Urinary bladder (tissue), 4 donors: ENCODE measurements at places on chromosomes 6 and 20. TPM values are rescaled to one million over a fixed set of nuclear protein-coding genes. Genes with fewer than 3 reads are reported as not detected.

GRCh38 chr6:169933251-169933821, 181.9 kb downstream of the ERMARD start:
- no peak for DNase-seq

The DSTN gene
- total RNA-seq: 589 TPM

DNA sequence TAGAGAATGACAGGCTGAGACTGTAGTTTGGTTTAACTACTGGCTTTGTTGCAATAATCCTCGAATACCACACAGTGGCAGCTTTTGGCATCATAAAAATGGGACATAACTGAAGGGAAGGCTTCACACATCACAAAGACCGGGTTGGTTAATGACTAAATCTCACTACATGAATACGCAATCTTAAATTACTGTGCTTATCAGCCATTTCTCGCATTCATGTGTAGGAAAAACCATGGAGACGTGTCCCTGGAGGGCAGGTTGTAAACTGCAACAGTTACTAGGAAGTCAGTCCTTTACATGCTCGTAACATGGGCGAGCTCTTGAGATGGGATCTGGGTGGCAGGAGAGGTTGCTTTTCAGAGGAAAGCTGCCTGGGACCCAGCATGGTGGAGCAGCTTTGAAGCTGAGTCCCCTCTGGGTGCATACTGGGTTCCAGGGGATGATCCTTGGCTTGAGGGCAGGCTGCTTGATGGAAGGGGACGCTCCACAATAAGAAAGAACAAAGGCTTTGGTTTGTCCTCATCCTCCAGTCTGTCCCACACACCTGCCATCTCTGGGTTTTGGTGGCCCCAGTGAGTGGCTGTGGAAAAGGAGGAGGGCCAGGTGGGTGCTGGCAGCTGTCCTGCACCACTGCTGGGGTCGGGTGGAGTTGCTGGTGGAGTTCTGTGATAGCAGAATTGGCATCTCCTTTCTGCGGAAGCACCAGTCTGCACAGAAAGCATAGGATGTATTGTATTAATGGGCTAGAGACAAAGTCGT, 2.1 kb downstream of the RPS21 start:
- DNase-seq: no peak

DNA sequence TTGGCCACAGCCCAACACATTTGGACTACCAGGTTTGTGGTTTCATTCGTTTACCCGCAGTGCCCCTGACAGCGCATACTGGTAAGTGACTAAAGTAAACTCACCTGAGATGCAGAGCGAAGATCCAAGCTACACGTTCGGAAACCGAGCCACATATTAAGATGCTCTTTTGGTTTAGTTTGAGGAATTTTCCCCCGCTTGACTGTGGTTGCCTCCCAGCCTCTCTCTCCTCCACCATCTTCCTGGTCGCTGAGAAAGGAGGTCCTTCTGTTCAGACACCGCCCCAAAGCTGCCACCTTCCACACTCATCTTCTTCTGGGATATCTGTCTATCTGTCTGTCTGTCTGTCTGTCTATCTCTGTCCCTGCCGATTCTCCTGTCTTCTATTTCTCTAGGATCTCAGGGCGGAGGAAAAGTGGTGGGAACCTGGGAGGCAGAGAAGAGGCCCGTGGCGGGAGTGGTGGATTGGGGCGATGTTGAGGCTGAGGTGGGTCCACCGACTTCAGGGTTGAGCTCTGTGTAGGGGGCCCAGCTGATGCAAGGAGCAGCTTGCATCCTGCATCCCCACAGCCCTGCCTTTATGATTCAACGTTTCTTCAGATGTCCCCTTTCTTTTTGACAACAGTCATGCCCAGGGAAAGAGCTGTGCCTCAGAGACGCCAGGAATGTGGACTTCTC, 196.9 kb upstream of the ZNF184 start:
- no peak for DNase-seq

The PARD6B gene
- total RNA-seq: 11.7 TPM

GRCh38 chr6:18432180-18432579, 45.0 kb downstream of the RNF144B start:
- DNase-seq: no peak

The XKR7 gene
- 0.05 TPM for total RNA-seq

GRCh38 chr6:3990692-3991491, 88.0 kb downstream of the FAM217A start:
- DNase-seq: peak; percentile 41

The NDUFAF4 gene
- 31.4 TPM for total RNA-seq

GRCh38 chr20:25570148-25570530, 15.2 kb downstream of the NINL start:
- no peak for DNase-seq

- no peak for DNase-seq
These were observed 64.5 kb upstream of the STX16 start for GRCh38 chr20:58586565-58587093.

- no peak for DNase-seq
These were observed 68.5 kb upstream of the DUSP22 start for GRCh38 chr6:223763-224162.

The ETV7 gene
- 0.79 TPM for total RNA-seq

The FRK gene
- total RNA-seq: 7.3 TPM

DNA sequence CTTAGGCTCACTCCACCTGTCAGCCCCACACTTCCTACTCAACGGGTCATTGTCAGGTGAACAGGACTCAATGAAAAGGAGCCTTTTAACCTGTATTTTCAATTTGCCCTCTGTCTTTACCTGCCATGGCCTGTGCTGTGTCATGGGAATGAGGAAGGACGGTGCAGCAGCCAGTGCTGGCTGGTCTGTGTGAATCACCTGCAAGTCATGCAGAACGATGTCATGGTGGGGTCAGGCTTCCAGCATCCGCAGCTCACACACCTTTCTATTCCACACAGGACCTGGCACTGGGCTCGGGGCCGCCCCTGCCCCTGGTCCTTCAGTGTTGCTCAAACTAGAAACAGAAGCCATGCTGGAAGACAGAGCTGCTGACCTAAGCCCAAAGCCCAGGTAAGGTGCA, 188.7 kb upstream of the GMDS start:
- DNase-seq: peak; percentile 25

DNA sequence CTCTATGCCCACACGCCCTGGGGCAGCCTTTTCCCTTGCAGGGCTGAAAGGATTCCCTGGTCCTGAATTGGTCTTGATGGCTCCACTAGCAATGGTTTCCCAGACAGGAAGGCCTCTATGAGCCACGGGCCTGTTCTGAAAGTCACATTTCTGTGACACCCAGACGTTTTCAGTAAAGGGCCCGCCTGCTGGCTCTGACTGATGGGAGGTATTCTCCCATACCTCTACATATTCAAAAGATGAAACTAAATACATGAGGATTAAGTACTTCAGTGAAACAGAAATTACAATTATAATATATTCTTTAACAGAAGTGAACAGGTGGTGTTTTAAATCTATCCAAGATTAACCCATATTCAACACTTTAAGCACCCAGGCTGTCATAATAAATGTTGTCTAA, 629.8 kb downstream of the CDH26 start:
- DNase-seq: no peak

The KCNK5 gene
- total RNA-seq: 2.3 TPM

DNA sequence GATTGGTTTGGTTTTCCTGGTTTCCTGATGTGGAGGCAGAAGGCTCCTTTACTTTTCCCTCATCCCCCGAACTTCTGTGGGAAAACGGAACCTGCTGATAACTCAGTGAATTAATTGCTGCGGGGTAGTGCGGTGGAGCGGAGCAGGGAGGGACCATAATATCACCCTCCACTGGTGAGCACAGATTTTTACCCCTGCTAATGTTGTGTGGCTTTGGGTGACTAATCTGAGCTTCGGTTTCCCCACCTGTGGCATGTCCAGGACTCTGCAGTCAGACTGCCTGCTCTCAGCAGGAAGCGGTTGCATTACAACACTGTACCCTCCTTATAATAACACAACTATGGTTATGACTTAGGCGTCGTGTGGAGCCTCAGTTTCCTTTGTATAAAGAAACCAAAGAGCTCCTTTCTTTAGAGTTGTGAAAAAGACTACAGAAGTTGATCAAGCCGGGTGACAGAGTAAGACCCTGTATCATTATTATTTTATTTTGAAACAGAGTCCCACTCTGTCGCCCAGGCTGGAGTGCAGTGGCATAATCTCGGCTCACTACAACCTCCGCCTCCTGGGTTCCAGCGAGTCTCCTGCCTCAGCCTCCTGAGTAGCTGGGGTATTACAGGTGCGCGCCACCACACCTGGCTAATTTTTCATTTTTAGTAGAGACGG, 2.2 kb upstream of the ID1 start:
- no peak for DNase-seq

- DNase-seq: no peak
These were observed 87.8 kb upstream of the ARMC2 start for GRCh38 chr6:108760126-108761050.

DNA sequence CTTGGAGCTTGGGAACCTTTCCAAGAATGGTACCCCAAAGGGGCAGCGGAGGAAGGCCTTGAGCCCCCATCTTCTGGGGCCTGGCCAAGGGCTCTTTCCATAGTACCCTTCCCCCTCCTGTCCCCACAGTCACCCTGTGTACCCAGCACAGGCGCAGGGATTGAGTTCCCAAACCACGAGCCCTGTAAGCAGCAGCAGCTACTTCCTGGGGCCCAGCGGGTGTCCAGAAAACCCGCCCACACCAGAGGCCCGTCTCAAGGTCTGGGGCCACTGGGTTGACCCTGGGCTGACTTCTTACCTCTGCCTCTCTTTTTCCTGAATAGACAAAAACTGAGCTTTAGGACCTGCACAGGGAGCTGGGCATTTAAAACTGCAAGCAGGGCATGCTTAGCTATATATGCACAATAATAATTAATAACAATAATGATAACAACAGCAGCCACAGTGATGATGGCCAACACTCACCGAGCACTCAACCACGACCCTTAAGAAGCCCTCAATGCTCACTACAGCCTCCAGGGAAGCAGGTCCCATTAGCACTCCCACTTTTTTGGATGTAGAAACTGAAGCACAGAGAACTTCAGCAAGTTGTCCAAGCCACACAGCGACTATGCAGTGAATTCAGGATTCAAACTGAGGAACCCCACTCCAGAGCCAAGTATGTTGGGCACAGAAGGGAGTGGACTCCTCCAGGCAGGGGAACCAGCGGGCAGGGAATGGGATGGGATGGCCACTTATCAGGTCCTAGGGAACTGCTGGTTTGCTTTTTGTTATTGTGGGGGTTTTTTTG, 14.5 kb downstream of the NOL4L start:
- DNase-seq: no peak

DNA sequence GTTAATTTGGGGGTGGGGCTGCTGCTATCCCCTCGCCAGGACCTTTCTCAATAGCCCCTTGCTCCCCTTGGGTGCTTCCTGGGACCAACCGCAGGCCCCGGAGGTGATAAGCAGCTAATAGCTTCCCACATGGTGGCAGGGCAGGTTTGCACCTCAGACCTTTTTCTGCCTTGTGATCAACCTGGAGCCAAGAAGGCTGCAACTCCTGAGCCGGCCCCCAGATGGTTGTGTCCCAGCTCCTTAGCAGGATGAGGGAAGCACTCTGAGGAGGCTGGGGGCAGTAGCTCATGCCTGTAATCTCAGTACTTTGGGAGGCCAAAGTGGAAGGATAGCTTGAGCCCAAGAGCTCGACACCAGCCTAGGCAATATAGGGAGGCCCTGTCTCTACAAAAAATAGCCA, 85.5 kb downstream of the BMP7 start:
- no peak for DNase-seq

The ANKRD66 gene
- total RNA-seq: not detected

DNA sequence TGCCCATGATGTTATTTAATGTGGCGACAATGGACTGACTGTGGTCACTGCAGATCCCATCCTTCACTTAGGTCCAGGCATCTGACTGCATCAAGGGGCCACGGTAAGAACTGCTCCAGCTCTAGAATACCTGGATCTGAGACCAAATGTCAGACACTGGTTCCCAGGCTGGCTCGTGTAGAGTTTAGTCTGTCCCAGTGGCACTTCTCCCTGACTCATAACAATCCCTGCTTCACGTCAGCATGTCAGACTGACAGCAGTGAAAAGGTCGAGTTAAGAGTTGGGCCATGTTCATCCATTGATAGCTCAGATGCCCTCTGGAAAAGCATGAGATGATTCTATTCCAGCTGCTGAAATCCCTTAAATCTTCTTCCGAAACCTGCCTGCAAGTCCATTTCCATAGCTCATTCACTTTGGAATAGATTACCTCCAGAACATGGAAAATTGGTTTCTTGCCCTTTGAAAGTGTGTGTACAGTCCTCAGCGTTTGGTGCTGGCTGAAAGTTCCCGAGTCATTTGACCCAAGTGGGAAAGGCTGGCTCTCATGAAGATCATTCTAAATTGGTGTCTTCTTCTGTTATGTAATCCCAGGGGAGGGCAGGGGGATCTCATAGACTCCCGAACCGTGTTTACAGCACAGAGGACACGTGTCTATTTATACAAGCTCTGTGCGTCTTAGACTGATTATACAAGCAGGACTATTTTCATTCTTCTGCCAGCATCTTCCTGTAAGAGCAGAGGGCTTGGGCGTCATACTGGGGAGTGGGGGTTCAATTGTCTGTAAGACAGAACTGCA, 160.8 kb downstream of the ZDHHC14 start:
- DNase-seq: no peak

DNA sequence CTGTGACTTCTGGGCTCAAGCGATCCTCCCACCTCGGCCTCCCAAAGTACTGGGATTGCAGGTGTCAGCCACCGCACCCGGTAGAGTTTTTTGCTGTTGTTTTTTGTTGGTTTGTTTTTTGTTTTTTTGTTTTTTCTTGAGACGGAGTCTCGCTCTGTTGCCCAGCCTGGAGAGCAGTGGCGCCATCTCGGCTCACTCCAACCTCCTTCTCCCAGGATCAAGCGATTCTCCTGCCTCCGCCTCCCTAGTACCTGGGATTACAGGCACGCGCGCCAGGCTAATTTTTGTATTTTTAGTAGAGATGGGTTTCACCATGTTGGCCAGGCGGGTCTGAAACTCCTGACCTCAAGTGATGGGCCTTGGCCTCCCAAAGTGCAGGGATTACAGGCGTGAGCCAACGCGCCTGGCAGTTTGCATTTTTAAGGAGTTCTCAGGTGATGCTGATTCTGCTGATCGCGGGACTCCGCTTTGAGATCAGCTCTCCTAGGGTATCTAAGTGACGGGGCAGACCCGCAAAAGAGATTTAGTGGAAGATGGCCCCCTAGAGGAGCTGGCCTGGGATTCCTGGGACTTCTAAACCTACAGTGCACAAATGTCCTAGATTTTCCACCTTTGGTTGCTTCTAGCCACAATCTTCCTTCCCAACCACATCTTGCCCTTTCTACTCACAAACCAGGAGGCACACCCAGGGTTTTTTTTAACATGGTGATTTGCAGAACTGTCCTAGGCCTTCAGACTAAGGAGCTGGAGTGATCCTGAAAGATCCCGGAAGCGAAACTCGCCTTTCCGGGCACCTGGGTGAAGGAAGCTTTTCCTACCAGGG, 45.2 kb downstream of the DPPA5 start:
- no peak for DNase-seq

GRCh38 chr6:97639702-97640101, 356.7 kb upstream of the MMS22L start:
- no peak for DNase-seq

- no peak for DNase-seq
These were observed 70.1 kb downstream of the SLC16A10 start for GRCh38 chr6:111157412-111157811.
